GF-D8 (cell line): ENCODE measurements at places on chromosomes 4 and X.

DNA sequence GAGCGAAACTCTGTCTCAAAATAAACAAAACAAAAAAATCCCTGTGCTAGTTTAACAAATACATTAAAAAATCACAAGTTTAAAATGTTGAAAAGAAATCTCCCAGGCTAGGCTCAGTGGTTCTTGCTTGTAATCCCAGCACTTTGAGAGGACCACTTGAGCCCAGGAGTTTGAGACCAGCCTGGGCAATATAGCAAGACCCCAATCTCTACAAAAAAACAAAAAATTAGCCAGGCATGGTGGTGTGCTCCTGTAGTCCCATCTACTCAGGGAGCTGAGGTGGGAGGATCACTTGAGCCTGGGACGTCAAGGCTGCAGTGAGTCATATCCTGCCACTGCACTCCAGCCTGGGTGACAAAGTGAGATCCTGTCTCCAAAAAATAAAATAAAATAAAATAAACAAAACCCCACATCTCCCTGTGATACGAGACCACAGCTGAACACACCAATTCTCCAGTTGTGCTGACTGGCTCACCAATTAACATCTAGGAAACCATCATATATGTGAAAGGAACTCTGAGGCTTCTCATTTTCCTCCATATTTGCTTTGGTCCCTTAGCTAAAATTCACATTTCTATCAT lies 7.3 kb downstream of the RPS4X start:
- no peak for DNase-seq

DNA sequence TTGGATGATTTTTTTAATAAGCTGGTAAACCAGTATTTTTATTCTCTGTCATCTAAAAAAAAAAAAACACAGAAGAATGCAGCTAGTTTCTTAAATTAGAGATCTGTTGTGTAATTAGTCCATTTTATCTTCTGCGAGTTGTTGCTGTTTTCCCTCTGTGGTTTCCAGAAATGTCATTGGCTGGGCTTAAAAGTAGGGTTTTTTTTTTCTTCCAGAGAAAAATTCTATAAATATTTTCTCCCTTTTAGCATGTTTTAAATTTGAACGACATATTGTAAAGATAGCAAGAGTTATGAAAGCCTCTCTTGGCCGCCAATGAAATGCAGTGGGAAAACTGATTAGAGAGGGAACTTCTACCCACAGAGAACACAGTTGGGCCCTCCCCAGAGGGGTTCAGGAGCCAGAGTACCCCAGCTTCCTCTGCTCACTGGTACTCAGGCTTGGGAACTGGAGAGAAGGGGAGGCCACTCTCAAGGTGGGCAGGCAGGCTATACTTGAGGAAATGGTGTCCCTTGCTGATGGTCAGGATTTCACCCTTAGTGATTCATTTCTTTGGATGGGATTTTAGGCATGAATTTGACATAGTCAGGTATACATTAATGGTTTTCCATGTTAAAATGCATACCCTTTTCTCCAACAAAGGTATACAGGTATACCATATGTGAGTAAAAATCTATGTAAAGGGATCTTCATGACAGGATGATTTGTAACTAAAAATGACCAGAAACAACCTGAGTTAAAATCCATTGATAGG lies 166.1 kb downstream of the BCOR start:
- no peak for DNase-seq

DNA sequence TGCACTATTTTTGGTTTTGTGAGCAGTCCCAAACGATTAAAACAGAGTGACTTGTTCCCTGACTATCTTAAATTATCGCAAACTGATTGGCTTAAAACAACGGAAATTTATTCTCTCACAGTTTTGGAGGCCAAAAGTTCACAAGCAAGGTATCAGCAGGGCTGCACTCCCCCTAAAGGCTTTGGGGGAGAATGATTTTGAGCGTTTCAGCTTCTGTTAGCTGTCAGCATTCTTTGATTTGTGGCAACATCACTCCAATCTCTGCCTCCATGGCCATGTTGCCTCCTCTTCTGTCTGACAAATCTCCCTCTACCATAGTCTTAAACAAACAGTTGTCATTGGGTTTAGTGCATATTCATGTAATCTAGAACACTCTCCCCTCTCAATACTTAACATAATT lies 459.6 kb upstream of the ATOH1 start:
- no peak for DNase-seq

DNA sequence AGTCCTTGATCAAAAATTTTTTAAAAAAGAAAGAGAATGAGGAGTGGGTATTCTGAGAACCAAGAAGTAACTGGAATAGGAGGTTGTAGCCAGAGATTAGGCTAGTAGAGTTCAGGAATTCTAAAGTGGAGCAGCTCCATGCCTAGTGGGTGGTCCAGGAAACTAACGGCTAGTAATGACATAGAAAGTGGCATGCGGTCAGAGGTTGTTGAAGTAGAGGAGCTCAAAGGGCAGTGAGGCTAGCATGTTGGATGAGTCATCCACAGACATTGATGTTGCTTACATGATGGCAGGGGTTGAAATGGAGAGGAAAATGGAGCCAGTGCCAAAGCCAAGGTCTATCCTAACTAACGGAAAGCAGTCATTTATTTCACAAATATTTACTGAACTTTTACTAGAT lies 42.1 kb downstream of the TEX13B start:
- DNase-seq, result no peak

- DNase-seq, result no peak
Observed at GRCh38 chrX:43255596-43255995, 400.5 kb upstream of the MAOA start.

DNA sequence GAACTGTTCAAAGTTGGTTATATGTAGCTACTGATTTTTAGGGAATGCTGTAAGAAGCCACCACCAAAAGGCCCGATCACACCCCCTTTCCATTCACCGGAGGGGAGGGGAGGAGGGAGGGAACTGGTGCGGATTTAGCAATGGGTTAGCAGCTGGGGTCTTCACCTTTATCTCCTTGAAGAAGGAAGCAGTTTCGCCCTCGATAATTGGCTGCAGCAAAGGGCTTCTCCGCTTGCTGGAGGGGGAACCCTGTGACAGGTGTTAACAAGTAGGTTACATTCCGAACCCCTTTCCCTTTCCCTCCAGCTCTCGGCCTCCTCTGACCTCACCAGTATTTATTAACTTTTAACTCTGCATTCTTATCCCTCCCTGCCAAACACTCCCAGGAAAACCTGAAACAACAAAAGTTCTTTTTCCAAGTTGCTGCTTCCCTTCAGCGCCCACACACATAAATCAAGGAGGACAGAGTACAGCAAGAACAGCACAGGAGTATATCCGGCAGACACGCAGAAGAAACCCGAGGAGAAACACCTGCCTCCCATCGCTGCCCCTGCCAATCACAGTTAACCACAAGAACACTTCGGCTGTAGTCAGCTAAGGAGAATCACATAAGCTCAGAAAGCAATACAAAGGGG lies 39.8 kb upstream of the NAP1L5 start:
- DNase-seq, result no peak

- no peak for DNase-seq
Observed at GRCh38 chr4:139633661-139634060, 32.0 kb upstream of the MGST2 start.

DNA sequence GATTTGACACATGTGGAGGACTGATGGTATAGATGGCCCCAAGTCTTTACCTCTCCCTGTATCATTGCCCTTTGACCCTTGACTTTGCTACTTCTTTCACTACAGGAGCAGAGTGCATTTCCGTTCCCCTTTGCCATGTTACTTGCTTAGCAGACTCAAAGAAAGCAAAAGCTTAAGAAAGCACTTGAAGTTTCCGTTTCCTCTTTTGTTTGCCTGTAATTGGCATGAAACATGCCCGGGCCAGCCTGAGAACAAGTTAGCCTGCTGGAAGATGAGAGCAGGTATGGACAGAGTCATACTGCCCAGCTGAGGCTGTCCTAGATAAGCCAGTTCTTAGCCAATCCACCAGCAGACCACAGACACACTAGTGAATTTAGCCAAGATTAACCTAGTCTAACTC lies 206.0 kb downstream of the BCOR start:
- no peak for DNase-seq

DNA sequence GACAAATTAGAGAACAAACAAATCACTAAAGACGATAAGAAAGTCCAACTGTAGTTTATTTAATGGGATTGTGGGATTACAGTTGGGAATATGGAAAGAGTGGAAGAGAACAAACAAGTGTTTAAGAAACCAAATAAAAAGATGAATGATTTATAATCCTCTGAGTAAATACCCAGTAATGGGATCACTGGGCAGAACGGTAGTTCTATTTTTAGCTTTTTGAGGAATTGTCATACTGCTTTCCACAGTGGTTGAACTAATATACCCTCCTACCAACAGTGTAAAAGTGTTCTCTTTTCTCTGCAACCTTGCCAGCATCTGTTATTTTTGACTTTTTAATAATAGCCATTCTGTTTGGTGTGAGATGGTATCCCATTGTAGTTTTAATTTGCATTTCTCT lies 15.0 kb downstream of the C4orf51 start:
- no peak for DNase-seq
